ENCODE measurements at places on chromosomes 4 and X.
A peak's percentile ranks its signal among the peaks of the same experiment; 100 is the strongest.

DNA sequence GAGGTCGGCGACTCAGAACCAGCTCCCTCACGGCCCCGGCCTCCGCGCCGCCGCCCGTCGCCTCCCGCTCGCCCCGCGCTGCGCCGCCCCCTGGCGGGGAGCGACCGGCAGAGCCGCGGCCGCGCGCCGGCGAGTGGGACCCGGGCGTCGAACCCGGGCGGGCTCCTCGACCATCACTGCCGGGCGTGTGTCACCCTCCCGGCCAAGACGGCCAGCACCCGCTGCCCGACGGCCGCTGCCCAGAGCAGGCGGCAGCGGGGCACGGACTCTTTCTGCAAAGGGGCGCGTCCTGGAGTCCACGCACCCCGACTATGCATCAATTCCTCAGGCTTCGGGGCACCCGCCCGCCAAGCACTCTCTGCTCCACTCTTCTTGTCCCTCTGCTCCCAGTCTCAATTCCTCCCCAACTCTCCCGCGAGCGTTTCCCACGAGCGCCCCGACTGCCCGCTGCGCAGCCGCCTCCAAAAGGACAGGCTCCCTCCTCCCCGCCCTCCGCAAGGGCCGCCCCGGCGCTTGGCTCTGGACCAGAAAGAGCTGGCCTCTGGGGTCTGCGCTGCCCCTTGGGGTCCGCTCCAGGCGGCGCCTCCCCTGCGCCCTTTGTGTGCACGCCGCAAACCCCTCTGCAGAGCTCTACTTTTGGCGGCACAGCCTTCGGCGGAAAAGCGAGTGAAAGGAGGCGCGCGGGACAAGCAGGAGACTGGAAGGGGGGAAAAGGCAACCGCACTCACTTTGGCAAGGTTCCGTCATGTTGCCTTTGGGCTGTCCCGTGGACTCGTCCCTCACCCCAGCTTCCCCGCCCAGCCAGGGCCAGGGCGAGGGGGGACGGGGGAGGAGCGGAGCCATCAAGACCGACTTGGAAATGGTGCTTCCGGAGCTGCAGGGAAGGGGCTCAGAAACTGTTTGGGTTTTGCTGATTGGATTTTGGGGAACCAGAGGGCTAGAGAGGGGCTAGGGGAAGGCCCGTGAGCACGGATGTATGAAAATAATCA is 1.0 kb downstream of the PDE5A start:
- peak; percentile 59 for DNase-seq

GRCh38 chr4:53656421-53656981 is 65.2 kb upstream of the LNX1 start:
- no peak for DNase-seq

DNA sequence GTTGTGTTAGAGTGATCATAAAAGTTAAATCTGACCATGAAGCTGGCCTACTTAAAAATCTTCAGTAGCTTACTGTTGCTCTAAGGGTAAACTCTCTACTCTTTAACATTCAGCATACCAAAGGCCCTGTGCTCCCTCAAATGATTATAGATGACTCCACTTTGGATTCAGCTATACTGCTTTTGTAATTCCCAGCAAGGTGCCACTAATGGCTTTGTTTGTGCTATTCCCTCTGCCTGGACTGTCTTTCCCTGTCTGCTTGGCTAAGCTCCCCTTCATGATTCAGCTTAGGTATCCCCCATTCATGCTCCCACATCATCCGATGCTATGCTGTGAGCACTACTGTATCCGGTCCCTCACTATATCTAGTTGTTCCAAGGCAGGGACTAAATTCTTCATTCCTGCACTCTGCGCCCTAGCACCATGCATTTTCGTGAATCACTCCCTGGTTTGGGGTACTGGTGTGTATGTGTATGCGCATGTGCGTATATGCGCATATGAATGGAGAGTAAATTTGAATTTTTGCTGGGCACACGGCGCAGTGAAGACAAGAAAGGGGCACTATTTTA is 453 bp upstream of the PBDC1 start:
- no peak for DNase-seq

DNA sequence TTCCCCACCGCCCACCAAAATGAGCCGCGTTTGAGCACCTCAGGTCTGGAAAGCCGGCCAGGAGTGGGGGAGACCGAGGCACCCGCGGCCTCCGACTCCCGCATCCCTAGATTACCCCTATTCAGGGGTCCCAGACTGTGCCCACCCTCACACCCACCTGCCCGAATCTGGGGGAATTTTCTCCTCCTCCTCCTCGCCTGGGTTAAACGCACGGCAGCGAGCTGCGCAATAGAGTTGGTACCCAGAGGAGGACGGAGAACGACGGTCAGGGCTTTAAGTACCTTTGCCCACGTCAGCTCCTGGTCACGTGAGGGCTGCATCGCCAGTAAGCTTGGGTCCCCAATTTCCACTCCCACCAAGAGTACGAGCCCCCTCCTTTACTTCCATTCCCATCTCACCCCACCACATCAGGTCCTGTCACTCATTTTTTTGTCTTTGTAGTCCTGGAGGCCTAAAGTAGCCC is at the start of gene ARMCX2:
ARMCX2 (minus strand) TSS at position 250 of the 463 bp plus-strand sequence. CDS start 2,262 bp downstream, outside the sequence.
- DNase-seq: no peak

DNA sequence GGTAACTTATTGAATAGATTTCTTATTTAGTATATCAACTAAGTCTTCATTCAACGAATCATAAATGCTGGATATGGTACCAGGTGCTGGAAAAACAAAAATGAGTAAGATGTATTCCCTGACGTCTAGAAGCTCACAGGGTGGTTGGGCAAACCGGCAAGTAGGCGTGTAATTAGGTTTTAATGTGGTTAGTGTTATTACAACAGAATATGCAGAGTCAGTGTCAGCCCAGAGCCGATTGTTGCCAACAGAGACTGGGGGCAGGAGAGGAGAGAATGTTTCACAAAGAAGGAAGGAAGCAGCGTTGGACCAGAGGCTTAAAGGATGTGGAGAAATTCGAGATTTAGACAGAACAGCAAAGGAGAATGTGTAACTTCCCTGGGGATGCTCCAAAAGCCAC is 111.7 kb downstream of the TENM3 start:
- DNase-seq: no peak

DNA sequence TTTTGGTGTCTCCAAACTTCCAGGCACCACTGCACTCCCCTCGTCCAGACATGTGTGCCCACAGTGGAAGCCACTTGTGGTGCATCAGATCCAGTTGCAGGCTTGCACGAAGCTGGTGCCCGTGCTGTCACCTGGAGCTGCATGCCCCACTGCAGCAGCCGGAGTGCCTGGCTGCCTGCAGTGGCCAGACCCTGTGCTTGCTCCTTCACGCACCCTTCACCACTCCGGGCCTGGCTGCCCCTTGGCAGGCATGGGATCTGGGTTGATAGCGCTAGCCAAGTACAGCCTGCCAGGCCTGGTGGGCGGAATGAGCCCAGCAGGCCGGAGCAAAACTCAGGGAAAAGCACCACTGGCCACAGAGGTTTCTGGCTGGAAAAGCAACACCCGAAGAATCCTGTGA is 50.2 kb upstream of the SHISA3 start:
- DNase-seq: no peak
